Endodermal cell (in vitro differentiated cells): ENCODE measurements at places on chromosomes 4 and X.

- no peak for DNase-seq
These were observed 55.7 kb downstream of the LNX1 start for GRCh38 chr4:53535567-53535966.

DNA sequence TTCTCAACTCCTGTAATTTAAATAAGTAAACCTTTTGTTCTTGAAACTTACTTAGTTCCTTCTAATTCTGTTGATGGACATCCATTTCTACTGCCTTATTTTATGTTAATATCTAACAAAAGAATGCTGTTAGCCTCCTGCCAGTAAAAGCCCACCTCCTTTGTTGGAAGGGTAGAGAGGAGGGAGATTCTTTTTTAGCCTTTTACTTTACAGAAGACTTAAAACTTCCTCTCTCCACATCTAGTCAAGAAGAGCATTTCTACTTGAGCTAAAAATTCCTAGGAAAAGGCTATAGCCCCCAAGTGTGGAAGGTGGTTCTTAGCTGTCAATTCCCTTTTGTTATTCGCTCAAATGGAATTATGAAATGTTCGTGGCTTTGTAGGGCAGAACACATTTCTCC is 118.7 kb downstream of the ZIC3 start:
- DNase-seq = no peak

DNA sequence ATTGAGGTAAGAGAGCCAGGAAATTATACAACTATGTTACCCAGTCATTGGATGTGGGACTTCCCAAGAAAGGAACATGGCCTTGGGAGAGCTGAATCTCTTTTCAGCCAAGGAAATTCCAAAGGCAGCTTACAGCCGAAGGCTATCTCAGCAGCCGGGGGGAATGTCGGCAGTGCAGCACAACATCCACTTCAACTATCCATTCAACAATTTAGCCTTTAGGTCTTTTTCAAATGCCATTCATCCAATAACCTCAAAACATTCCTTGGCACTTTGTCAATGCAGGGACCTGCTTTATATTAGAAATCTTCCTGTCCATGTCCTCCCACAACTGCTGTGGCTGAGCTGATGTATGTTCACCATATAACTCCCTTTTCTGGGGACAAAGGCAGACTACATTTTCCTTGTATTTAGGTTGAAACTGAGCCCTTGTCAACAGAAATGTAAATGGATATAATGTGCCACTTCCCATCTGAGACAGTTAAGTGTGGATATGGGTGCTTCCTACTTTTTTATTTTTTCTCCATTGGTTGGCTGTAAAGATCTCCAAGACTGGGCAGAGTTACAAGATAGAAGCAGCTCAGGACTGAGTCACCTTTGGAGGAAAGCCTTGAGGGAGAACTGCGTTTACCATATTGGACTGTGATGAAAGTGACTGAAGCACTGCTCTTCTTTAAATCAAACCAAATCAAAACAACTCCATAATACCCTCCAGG is 94.8 kb downstream of the GPRIN3 start:
- DNase-seq = no peak

DNA sequence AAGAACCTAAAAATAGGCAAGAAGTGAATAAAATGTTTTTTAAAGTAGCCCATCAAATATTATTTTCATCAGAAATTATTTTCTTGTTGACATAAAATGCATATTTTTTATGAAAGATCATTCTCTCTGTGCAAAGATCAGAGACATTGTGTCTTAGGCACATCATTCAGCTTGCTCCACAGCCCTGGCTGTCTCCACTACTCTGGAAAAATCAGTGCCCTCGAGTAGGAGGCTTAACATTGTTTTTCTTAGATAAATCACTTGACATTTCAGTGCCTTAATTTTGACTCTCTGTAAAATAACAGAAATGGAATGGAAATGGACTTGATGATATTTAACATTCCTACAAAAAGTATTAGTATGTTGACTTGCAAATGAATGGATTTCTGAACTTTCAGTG is 77.9 kb downstream of the FAT4 start:
- no peak for DNase-seq

DNA sequence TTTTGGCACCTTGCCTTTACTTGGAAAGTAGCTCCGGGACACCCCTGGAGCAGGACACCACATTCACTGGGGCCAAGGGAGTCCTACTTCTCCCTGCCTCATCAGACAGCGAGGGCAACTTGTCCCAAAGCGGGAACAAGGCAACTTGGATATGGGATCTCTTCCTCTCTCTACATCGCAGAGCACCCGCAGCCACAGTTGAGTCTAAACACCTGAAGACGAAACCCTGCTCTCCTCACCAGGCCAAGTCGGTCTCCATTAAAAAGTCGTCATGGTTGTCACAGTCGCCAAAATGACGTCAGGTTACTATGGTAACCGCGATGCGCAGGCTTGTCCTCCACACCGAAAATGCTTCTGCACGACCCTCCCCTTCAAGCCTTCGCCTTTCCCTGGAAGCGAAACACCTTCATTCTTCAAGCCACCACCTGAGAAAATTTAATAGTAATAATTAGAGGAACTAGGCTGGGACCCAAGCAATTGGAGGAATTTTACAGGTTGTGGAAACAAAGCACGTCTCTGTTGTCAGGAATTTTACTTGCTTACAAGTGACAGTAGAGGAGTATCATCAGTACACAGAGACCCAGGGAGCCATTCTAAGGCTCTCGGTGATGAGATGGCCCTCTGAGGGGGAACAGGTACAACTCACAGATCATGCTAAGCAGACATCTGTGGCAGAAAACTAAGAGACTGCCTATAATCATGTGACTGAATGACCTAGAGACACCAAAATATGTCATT is 30.5 kb upstream of the TCEAL4 start:
- DNase-seq = peak; percentile 92

DNA sequence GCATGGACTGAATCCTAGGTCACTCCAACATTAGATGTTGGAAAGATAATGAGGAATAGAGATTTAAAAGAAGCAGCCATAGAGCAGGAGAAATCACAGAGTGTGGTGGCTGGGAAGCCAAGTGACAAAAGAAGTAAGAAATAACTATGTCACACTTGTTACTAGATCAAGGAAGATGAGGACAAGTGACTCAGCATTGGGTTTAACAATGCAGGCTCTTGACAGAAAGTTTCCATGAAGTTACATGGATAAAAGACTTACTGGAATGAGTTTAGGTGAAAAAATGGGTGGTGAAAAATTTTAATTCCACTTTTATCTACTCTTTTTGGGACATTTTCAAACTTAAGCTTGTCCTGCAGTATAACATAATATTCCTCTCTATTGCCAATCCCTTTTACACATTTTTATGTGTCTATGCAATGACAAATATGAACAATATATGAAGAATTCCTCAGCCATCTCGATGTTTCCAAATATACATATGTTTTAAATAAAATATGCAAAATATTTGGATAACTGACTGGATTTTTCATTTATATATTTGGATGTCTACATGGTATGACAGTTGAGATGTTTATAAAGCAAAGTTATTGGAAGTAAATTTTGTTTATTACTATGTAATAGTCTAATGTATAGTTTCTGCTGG is 462.6 kb downstream of the IL15 start:
- no peak for DNase-seq

- DNase-seq = peak; percentile 78
These were observed 98.4 kb upstream of the TENM3 start for GRCh38 chr4:182144626-182145333.

GRCh38 chr4:163003979-163004378 is 162.7 kb downstream of the NAF1 start:
- DNase-seq = peak; percentile 50

DNA sequence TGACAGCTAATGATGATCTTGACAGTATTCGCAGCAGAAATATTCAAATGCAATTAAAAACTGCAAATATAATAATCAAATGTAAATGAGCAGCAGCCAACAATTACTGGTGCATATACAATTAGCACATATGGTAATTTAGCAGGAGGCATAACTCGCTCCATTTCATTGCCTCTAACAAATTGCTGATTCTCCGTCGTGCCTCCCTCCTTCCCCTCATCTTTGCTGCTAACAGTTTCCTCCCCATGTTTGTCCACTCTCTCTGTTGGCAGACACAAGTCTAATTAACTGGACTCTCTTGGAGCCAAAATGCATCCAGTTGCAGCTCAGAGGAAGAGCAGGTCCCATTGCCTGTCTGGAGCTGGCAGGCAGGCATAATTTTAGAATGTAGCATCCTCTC is 210.6 kb downstream of the STK32B start:
- no peak for DNase-seq

GRCh38 chr4:73705721-73706120 is 34.6 kb upstream of the CXCL8 start:
- DNase-seq = no peak

GRCh38 chr4:89957046-89957926 is 62.6 kb downstream of the MMRN1 start:
- peak; percentile 49 for DNase-seq

DNA sequence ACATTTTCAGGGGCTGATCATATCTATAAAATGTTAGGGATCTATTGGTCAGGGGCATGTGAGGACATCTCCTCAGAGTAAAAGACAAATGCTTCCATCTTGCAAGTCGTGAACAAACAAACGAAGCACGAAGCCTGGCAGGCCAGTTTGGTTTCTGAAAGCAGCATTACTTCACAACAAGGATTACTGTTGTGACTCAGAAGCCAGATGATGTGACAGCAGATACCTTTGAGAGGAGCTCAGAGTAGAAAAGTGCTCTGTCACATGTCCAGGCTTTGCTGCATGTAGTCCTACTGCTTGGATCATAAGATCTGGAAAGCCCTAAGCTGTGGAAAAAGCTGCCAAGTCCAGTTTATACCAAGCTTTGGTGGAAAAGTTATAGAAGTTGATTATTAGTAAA is 1827.2 kb downstream of the ARAP2 start:
- no peak for DNase-seq

- no peak for DNase-seq
These were observed 518.3 kb upstream of the ARX start for GRCh38 chrX:25534091-25534490.

DNA sequence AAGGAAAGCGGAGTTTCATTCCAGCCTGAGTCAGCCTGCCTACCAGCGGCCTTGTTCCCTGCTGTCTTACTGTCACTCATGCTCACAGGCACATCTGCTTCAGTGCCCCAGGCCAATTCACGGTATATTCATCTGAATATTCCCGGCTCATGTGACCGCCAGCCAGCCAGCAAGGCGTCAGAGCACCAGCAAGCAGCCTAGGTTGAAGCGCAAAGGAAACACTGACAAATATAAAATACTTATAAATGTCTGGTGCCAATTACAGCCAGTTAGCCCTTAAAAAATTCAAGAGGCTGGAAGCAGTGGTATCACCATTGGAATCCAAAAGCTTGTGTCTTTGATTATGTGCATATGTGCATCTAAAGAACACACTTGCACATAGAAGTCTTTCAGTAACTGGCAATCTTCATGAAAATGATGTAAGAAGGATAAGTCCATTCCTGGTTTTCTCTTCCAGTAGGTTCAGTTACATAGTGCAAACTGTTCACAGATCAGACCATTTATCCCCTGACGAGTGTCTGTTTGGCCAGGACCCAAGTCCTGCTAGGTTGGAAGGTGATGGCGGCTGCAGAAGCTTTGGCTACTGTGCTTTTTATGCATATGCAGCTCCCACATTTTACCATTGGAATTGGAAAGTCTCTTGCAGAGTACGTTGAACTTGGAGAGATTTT is 61.3 kb downstream of the LUZP4 start:
- DNase-seq = no peak

DNA sequence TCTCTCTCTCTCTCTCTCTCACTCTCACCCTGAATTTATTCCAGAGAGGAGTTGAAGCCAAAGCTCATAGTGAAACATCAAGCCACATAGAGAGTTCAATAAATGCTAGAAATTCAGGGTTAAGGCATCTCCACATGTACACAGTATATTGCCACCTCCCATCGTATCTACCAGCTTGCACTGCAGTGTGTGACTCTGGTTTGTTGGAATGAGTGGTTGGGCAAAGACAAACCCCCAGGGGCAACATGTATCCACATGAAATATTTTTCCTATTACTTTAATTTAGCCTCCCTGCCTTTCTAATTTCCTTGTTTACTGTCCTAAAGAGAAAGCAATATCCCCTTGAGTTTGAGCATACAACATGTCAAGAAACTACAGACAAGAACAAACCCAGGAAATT is 247.3 kb downstream of the SPATA18 start:
- DNase-seq = no peak

DNA sequence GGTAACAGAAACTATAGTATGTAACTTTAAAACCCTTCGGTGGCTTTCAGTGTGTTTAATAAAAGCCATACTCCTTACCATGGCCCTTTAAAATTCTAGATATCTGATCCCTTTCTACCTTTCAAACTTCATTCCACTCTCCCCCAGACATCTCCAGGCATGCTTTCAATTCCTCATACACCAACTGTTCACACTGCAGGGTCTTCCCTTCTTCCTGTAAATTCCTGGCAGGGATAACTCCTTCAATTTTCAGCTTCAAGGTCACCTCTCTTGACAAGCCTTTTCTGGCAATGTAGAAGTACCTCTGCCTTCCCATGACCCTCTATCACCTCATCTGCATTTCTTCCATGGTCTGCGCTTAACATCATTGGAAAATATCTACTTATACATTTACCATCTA is 60.8 kb downstream of the WDFY3 start:
- no peak for DNase-seq
